Colonic mucosa (tissue), 4 donors: ENCODE measurements at places on chromosomes 12 and 14.

DNA sequence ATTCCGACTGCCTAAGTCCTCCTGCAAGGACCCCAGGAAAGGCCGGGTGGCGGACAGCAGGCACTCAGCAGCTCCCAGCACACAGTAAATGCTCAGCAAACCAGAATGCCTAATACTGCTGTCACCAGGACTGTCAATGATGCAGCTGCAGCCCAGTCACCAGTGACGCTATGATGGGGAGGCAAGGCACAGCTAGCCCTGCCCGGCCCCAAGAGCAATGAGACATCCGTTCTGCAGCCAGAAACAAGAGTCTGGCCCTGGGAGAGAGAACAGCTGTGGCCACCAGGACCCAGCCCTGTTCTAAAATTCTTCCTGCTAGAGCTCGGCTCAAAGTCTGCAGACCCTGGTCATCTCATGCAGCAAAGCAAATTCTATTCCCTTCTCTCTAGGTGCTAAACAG lies 69.8 kb downstream of the NCOR2 start:
- no peak for DNase-seq

- DNase-seq = no peak
These were observed 292.3 kb downstream of the FLRT2 start for GRCh38 chr14:85822236-85822635.

DNA sequence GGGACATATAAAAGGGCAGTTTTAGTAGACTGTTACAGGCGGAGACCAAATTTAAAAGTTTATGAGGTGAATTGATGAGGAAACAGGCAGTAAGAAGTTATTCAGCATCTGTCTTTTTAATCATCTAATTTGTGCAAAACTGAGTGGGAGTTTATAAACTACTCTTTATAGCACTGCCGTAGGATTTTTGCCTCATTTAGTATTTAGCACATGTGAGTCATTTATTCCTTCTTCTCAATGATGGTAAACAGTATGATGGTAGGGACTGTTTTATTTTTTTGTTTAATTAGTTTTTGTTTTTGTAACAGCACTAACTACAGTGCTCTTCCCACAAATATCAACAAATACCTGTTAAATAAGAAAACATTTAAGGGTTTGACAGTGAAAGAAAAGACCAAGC lies 20.6 kb downstream of the TOGARAM1 start:
- DNase-seq = no peak

GRCh38 chr12:122265476-122265875 lies 818 bp downstream of the VPS33A start:
- no peak for DNase-seq

- no peak for DNase-seq
These were observed 246.3 kb upstream of the CLEC14A start for GRCh38 chr14:38502239-38502638.

- no peak for DNase-seq
These were observed 196.7 kb downstream of the ZFP36L1 start for GRCh38 chr14:68596211-68596610.

DNA sequence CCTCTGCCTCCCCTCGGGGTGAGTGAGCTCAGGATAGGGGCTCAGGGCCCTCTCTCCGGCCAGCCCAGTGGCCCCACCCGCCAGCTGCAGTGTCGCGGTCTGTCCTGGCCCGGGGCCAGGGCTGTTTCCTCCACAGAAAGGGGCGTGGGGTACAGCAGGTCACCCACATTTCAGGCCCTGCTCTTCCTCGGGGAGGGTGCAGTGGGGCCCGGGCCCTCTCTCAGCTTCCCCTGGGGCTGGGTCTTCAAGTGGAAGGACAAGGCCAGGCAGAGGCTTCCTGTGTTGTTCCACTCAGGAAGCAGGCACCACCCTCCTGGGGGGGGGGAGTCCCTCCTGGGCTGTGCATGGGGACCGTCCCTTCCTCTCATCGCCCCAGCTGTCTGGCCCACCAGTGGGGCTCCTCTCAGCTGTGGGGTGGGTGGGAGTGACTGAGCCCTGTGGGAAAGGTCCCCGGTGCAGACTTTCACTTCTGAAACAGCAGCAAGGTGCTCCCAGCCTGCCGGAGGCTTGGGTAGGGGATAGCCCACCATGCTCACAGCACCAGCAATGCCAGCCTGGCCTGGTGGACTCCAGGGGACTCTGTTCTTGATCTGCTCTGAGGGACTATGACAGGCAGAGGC lies 3.7 kb downstream of the GPR132 start:
- peak; percentile 40 for DNase-seq

- DNase-seq = no peak
These were observed 75.6 kb downstream of the LMO3 start for GRCh38 chr12:16530268-16530850.
